ENCODE measurements at places on chromosomes 5 and 9. TPM values are rescaled to one million over a fixed set of nuclear protein-coding genes. Genes with fewer than 3 reads are reported as not detected.

The GDF9 gene
- 0.09 TPM for total RNA-seq

DNA sequence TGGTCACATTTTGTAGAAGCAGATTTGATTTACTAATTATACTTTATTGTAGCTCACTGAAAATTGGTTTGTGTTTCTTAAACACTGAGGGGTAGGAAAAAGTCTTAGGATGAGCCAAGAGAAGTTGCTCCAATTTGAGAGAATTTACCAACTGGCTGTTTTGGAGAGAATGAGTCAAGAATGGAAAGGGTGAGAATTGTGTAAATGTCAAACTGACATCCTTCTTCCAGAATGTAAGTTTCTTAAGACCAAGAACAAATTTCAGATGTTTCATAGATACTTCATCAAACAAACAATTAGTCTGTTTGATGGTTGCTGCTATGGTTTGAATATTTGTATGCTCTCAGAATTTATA lies 106.2 kb upstream of the TXNDC8 start:
- DNase-seq, result no peak

The QRFP gene
- total RNA-seq, result not detected

DNA sequence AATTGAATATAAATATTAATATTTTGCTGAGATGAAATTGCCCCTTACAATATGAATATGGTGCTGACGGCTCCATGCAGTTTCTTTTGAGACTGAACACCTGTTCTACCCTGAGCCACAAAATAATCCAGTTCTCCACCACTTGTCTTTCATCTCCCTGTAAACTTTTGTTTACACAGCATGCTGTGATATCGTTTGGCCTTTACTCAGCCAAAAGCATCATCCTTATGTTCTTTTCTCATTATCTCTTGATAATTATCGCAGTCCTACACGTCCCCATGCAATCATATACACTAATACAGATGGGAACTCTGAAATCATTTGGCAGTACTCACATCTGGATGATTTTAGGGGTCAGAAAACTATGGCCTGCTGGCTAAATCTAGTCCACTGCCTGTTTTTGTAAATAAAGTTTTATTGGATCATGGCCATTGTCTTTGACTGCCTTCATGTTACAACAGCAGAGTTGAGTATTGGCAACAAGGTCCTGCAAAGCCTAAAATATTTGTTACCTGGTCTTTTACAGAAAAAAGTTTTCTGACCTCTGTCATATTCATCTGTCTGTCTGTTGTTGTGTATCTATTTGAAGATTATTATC lies 53.3 kb downstream of the AOPEP start:
- no peak for DNase-seq

DNA sequence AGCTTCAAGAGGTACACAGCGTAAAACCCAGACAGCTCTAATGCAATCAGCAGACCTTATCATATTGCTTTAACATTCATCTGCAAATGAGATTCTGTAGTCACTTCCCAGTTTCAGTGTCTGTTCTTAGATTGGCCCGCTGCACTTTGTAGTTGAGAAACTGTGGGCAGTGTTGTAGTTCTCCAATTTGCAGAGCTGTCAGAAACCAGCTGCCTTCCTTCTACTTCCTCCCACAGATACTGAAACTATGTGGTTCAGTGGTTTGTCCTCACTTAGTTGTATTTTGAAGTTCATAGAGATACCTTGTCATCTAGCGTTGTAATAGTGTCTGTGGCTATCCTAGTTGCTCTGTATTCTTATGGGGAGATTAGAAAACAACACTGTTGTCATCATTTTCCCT lies 39.6 kb upstream of the TRIM36 start:
- no peak for DNase-seq

Measured in left colon (tissue), 2 donors.